Stimulated activated CD4-positive, alpha-beta T cell treated with anti-CD3 and anti-CD28 coated beads, Interleukin-4, amount 100 ng/mL, for 4 hours (primary cell): ENCODE measurements at places on chromosomes 7 and 10.

- no peak for DNase-seq
These were observed 41.5 kb upstream of the PPP3CB start for GRCh38 chr10:73537288-73537687.

DNA sequence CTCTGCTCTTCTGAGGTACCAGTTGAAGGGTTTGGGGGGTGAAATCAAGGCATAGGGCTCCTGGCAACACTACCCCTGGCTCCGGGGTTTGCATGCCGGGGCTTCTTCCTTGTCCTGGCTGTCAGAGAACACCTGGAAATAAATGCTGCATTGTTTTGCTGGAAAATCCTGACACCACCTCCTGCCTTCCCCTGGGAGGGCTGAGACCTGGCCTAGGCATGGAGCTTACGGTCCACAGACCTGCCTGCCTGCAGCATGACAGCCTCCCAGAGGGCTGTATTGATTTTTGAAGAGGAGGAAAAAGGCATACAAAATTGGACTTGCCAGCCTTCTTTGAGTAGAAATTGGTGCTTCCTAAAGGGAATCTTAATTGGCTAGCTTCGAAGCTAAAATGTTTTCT, 227.1 kb downstream of the MGMT start:
- no peak for DNase-seq

GRCh38 chr10:112753961-112754411, 196.1 kb upstream of the TCF7L2 start:
- DNase-seq, result no peak

- DNase-seq, result no peak
These were observed 495.4 kb downstream of the GFRA1 start for GRCh38 chr10:115777646-115778045.

DNA sequence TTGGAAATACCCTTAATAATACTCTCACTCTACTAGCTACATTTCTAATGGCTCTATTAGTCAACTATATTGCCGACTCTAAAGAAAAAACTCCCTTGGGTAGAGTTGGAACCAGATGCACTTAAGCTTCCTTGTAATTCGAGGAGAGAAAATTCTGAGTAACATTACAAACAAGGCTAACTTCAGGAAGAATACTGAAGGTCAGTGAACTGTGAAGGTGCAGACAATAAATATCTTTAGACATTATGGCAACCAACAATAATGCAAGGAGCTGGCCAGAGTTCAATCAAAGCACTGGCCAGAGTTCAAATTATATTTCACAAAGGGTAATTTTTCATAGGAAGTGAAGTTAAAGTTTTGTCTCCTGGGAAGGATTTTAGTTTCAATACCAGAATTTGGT, 40.7 kb upstream of the MRLN start:
- DNase-seq, result no peak

- DNase-seq, result no peak
These were observed 20.3 kb upstream of the CPXM2 start for GRCh38 chr10:123911866-123912265.

GRCh38 chr10:87678302-87678701, 18.6 kb downstream of the PAPSS2 start:
- DNase-seq, result no peak

GRCh38 chr7:118606602-118607001, 382.1 kb downstream of the ANKRD7 start:
- DNase-seq, result no peak

GRCh38 chr10:30855131-30855530, 176.5 kb downstream of the ZNF438 start:
- DNase-seq, result no peak

GRCh38 chr10:105189463-105189800, 548.3 kb downstream of the SORCS3 start:
- DNase-seq, result no peak

- no peak for DNase-seq
These were observed 51.3 kb upstream of the PIK3CG start for GRCh38 chr7:106813705-106814305.

GRCh38 chr7:107501593-107501992, 31.7 kb downstream of the GPR22 start:
- no peak for DNase-seq

GRCh38 chr7:116899308-116899707, 36.9 kb downstream of the CAPZA2 start:
- DNase-seq, result no peak

GRCh38 chr7:139775829-139776266, 1.9 kb downstream of the HIPK2 start:
- DNase-seq, result peak; percentile 51
